T-helper 2 cell treated with Interferon-gamma antibody and Interleukin-4, amounts not matched to agents 5 μg/mL and 100 μg/mL, for 36 hours (primary cell): ENCODE measurements at places on chromosomes 4 and X.

GRCh38 chrX:63754136-63754859, 30.7 kb downstream of the ARHGEF9 start:
- peak; percentile 4 for DNase-seq

GRCh38 chr4:168291242-168291641, 27.3 kb downstream of the DDX60 start:
- DNase-seq, result no peak

GRCh38 chr4:42280327-42281095, 116.8 kb upstream of the SHISA3 start:
- DNase-seq, result no peak

GRCh38 chrX:133190877-133191738, 27.0 kb downstream of the TFDP3 start:
- DNase-seq, result no peak

DNA sequence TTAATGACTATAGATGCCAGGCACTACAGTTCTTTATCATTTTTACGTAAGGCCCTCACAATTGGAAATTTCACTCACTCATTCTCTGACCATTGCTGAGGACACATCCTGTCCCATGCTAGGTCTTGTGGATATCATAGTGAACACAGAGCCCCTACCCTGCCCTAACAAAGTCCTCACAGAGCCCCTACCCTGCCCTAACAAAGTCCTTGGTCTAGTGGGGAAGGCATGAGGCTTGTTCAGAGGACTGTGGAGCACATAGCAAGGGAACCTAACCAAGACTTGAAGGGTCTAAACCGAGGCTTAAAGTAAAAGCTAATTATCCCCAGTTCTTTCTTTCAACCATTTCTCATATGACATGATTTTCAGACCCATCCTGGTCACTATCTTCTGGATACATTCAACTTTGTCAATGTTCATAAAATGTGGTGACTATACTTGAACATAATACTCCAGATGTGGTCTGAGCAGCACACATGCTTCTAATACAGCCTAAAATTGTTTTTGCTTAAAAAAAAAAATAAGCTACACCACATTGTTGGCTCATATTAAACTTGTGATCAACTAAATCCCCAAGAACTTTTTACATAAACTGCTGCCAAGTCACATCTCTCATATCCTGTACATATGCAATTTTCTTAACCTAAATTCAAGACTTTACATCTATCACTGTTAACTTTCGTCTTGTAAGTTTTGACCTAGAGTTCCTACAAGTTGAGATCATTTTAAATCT, 77.0 kb downstream of the GPC3 start:
- no peak for DNase-seq

DNA sequence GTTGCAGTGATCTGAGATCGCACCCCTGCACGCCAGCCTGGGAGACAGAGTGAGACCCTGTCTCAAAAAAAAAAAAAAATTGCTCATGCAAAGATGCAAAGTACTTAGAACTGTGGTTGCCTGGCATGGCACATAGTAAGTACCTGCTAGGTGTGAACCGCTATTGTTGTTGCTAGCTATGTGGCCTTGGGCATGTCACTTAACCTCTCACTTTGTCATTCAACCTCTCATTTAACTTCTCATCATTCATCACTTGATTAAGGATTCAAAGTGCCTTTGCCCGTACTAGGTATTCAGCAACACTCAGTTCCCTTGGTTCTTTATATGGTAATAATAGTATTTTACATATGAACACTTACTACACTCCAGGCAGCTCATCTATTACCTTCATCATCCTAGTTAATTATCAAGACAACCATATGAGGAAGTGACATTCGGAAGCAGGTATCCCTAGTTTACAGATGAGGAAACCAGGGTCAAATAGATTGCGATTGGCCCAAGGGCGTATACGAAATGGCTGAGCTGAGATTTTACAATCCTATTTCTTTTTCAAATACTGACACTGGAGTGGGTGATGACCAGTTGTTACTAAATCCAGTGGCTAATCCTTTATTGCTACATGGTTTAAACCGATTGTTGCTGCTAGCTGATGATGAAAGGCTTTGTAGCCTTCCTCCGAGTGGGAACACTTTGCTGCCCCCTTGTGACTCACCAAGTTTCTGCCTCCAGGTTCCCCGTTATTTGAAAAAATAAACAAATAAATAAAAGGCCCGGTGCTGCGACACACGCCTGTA, 28.8 kb upstream of the SOWAHD start:
- DNase-seq, result peak; percentile 14

DNA sequence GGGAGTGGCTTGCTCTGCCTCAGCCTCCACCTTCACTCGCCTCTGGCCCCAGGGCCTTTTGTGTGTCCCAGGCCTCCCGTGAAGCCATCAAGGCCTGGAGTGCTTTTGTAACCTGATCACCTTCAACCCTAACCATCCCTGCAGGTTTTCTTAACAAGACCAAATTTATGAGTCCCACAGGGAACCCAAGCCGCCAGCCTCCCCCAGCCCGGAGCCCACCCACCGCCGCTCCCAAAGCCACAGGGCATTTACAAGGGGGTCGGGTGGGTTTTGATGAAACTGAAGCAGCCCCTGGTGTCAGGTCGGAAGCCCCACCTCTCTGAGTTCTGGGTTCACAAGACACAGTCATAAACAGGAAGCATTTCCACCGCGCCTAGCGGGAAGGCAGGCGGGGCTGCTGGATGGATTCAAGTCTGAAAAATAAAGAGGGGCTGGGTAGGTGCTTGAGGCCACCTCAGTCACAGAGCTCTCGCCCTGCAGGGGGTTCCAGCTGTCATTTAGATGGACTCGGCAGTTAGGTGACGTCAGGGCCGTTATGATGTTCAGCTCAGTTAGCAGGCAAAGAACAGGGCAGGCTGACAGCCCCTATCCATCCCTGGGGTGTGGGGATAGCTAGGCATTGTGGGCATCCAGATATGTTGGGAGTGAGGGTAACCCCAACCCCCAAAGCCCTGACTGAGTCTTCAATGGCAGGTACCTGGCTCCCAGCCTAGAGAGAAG, 128.5 kb downstream of the BCOR start:
- DNase-seq, result peak; percentile 3

- DNase-seq, result no peak
Observed at GRCh38 chr4:88979276-88979675, 77.7 kb downstream of the FAM13A start.

DNA sequence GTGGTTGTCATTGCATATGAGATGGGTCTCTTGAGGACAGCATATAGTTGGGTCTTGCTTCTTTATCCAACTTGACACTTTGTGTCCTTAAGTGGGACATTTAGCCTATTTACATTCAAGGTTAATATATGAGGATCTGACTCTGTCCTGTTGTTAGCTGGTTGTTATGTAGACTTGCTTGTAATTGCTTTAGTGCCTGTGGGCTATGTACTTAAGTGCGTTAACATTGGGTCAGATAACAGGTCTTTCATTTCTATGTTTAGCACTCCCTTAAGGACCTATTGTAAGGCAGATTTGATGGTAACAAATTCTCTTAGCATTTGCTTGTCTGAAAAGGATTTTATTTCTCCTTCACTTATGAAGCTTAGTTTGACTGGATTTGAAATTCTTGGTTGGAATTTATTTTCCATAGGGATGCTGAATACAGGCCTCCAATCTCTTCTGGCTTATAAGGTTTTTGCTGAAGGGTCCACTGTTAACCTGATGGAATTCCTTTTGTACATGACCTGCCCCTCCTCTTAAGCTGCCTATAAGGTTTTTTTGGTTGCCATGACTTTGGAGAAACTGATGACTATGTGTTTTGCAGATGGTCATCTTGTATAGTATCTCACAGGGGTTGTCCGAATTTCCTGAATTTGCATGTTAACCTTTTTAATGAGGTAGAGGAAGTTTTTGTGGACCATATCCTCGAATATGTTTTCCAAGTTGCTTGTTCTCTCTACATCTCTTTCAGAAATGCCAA, 162.0 kb downstream of the NKX6-1 start:
- no peak for DNase-seq
